CD4-positive, alpha-beta T cell treated with Interleukin-1 beta for 1 hour (primary cell): ENCODE measurements at places on chromosomes 12 and 14.

DNA sequence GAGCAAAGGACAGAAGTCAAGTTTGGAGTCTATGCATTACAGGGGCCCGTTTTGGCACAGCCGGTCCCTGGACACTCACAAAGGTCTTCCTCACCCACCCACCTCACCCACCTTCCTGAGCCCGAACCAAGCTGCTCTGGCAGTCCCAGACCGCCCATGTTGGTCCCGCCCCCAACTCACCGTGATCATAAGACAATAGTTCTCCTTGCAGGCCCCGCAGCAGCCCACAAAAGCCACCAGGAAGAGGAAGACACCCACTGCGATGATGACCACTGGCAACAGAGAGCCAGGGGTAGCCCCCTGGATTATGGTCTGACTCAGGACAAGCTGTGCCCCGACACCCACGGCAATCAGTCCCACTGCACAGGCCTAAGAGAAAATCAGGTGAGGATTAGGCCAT is 1.8 kb downstream of the CD63 start:
- no peak for DNase-seq

DNA sequence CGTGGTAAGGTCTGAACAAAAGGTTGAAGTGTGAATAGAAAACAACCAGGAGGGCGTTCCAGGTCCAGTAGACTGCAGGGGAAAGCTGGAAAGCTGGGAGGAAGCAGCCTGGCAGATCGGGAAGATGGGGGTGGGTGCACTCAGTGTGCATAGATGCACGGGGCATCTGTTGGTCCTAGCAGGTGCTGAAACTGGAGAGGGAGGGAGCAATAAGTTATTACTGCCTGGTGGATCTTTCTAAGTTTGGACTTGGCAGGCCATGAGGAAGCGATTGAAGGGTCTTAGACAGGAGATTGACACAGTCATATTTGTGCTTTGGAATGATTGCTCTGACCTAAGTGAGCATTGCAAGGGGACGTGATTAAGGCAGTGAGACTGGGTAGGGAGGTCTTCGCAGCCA is 194.4 kb downstream of the EFCAB11 start:
- no peak for DNase-seq

DNA sequence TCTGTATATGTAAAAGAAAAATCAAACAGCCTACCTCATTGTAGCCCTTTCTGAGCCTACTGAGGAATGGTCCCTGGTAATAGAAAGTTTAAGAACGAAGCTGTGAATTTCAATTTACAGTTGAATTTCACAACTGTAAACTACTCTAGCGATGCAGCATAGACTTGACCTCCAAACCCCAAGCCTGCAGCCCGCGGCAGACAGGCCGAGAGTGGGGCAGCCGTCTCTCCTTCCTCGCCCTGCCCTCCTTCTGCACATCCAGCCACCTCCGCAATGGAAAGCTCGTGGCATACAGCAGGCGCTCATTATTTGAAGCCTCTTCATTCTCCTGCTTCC is 15.3 kb downstream of the RNASE2 start:
- DNase-seq = no peak

- DNase-seq = no peak
These were observed 9.5 kb downstream of the NDRG2 start for GRCh38 chr14:21015312-21015711.

GRCh38 chr14:21205678-21206581 is 50.1 kb upstream of the OR5AU1 start:
- no peak for DNase-seq

DNA sequence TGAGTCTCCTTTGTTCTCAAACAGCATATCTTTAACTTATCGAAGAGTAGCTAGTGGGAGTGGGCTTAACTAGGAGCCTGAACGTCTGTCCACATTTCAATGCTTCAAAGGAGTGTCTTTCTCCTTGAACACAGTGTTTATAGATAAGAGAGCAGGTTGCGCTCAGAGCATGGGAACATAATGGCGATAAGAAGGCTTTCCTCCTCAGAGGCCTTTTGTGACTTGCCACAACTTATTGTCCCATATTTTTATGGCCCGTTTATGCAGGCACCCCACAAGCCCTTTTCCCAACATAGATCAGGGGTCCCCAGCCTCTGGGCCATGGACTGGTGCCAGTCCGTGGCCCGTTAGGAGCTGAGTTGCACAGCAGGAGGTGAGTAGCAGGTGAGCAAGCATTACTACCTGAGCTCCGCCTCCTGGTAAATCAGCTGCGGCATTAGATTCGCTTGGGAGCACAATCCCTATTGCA is 2.6 kb upstream of the DDX47 start:
- DNase-seq = no peak

- no peak for DNase-seq
These were observed 20.6 kb upstream of the SPATA7 start for GRCh38 chr14:88364710-88365413.

GRCh38 chr12:85951823-85952222 is 77.7 kb downstream of the NTS start:
- no peak for DNase-seq

DNA sequence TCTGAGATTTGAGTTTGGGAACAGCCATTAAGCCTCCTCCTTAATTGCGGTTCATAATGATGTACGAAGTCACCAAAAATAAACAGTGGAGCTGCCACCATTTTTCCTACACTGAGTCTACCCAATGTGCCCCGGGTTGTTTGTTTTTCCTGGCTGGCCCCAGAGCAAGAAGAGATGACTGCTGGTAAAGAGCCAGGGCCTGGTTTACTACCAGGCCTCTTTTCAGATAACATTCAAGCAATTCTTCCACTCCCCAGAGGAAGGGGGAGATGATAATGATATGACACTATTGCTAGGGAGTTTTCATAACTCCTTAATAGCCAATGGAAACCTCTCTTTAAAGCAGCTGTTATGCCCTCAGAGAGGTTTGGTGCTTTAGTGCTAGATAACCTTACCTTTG is 42.3 kb downstream of the BRAP start:
- no peak for DNase-seq

DNA sequence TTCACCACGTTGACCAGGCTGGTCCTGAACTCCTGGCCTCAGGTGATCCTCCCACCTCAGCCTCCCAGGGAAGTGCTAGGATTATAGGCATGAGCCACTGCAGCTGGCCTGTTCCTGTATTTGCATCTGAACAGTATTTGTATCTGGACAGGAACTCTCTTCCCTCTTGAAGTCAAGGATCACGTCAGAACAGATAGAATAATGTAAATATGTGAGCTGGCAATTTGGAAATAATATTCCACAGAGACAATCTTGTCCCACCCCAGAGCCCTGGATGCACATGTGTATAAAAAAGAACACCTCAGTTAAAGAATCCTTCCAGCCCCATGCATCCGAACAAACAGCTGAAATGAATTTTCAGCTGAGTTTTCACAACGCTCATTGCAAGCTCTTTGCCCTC is 118.3 kb downstream of the VEZT start:
- DNase-seq = no peak

GRCh38 chr14:28831126-28831525 is 64.5 kb downstream of the FOXG1 start:
- DNase-seq = no peak

DNA sequence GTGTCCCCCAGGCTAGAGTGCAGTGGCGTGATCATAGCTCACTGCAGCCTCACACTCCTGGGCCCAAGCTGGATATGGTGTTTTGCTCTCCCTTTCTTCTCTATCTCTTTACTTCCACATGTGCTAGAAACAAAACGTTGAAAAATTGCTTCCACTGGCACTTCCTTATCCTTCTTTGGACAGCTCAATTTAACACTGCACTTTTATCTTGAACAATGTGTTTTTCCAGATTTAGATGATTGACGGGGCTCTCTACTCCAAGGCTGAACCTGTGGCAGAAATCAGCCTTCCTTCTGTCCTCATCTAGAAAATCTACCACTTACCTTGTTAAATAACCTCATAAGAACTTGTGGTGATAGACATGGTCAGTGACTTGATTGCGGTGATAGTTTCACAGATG is 165.1 kb downstream of the DAD1 start:
- no peak for DNase-seq

DNA sequence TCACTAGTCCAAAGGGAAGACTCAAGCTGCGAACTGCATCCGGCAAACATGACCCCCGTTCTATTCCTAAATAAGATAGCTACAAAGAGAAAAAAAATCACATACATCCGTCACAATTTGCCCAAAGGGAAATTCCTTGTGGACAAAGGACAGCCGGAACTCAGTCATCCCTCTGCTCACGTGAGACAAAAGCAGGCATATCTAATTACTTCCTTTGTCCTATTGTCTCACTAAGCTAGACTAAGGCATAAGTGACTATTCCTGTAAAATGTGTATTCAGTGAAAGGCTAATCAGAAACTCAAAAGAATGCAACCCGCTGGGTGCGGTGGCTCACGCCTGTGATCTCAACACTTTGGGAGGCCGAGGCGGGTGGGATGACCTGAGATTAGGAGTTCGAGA is 27.2 kb upstream of the NINJ2 start:
- no peak for DNase-seq

DNA sequence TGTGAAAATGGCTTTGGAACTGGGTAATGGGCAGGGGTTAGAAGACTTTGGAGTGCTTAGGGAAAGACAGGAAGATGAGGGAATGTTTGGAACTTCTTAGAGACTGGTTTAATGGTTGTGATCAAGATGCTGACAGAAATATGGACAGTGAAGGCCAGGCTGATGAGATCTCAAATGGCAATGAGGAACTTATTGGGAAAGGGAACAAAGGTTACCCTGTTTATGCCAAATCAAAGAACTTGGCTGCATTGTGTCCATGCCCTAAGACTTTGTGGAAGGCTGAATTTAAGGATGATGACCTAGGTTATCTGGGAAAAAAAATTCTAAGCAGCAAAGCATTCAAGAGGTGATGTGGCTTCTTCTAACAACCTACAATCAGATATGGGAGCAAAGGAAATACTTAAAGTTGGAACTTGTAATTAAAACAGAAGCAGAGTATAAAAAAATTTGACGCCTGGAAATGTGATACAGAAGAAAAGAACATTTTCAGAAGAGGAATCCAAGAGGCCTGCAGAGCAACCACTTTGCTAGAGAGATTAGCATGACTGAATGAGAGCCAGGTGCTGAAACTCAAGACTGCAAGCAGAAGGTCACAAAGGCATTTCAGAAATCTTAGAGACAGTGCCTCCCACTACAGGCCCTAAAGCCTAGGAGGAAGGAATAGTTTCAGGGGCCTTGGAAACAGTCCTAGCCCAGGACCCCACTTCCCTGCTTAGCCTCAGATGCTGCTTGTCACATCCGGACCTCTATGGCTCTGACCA is 65.6 kb upstream of the FLRT2 start:
- DNase-seq = no peak

GRCh38 chr14:100623961-100624360 is 36.7 kb upstream of the BEGAIN start:
- DNase-seq = no peak

- peak; percentile 77 for DNase-seq
These were observed 26.0 kb upstream of the PTGR2 start for GRCh38 chr14:73825551-73826188.

DNA sequence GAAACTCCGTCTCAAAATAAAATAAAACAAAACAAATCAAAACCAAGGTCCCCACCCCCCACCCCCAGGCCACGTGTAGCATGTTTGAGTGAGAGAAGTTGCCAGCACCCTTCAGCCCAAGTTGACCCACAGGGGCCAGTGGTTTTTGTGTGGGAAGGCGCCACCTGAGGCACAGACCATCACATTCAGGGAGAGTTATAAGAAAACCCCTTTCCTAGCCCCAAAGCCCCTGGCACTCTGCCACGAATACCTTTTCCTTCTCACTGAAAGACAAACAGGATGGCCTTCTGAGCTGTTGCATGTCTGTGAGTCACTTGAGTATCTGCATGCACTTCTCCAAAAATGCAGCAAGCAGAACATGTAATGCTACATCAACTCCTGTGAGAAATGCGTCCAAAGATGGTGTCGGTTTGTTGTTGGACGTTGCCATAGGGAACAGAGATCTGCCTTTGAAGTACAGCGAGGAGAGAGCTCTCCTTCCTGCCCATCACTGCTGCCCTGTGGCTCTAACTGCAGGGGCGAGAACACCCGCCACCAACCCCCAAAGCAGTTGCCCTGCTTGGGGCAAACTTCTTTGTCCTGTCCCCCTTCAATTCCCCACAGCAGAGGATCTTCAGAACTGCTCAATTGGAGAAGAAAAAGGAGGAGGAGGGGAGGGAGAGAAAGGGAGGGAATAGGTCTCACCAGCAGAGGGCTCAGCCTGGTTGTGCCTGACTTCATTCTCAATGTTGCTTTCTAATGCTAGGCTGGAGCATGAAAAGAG is 2.7 kb upstream of the TRAF3 start:
- DNase-seq = peak; percentile 76
